D721Med (cell line): ENCODE measurements at places on chromosomes 3 and 15.

DNA sequence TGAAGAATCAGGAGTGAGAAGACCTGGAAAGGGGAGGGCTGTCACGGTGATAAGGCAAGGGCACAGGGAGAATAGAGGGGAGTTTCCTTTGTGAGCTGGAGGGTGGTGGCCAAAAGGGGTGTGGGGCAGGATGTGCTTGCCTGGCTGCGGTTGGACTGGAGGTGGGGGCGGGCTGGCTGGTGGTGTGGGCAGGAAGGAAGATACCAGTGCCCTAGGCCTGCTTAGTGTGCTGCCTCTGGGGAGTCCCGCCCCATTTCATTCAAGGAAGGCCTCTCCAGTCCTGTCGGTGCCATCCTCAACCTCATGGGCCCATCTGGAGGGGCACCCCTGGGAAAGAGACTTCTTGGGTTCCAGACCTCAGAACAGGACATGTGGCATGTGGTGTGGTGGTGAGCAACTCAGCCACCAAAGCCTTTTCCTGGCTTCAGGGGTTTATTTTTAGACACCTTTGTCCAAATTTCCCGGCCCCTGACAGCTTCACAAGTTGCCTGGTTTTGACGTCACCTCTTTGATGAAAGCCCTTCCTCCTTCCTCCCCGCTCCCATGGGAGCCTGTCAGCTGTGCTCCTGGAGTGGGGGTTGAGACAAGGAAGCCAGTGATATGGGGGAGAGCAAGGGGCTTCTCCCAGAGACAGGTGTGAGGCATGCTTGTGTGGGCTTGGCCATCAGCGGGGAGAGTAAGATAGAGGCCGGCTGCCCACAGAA is 15.6 kb downstream of the TEX264 start:
- no peak for DNase-seq

DNA sequence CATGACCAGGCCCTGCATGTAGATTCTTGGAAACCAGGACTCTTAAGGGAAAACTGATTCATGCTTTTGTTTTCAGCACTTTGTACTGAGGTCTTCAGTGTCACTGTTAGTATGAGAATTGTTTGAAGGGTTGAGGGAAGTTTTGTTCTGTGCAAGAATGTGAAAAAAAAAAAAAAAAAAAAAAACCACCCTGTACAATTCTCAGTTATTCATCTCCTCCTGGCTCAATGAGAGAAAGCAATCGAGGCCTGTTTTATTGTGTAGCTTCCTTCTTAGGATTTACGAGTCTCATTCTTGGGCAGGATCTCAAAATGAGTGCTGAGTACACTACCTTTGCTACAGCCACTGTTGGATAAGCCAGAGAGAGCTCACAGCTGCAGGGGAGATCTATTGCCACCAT is 469.5 kb downstream of the CNTN4 start:
- DNase-seq, result no peak

DNA sequence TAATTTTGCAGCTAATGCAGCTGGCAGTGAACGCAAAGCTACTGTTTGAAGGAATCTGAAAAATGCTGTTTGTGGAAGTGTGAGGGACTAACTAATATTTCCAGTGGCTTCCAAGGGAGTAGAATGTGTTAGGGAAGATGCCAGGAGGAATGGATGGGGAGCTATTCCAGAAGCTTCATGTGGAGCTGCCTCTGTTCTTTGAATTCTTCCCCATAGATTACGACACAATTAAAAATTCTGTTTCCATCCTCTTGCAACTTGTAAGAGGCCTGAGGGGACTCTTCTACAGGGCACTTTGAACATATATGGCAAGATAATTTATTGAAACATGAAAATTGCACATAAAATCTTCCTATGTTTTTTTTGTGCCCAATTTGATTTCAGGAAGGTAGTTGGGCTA is 74.3 kb upstream of the CTXND1 start:
- no peak for DNase-seq

DNA sequence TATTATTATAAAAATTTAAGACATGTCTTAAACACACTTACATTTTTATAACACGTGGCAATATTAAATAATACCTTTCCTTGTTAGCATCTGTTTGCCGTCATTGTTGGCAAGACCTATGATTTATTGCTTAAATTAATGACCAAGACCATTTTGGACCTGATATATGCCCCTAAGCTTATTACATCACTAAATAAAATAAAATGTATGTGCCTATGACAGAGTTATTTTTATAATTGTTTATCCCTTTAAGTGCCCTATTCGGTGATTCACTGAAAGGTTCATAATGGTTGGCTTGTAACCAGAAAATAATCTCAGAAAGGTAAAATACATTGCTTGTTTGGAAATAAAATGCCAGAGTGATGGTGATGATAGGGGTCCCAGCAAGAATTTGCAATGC is 17.5 kb downstream of the CDIN1 start:
- DNase-seq, result no peak

- no peak for DNase-seq
These were observed 83.6 kb upstream of the XCR1 start for GRCh38 chr3:46110701-46111493.

DNA sequence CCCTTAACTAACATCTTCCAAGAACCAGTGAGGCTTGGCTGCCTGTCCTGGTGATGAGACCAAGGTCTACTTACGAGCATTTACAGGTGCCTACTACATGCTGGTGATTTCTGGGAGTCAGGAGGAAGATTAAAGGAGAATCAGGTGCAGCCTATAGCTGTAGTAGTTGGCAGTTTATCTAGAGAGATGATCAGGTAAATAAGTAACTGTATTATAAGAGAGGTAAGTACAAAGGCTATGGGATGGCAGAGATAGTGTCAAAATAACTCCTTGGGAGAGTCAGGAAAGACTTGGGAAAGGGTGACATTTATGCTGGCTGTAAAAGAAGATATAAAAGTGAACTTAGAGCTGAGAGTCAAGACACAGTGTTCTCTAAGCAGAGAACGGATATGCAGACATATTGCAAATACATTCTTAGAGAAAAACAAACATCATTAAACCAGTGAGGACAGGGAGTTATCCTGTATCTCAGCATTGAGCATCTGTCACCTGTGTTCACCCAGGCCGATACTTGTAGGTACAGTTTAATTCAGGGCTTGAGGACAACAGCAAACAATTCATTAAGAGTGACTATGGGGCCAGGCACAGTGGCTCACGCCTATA is 49.7 kb upstream of the ACP3 start:
- no peak for DNase-seq

DNA sequence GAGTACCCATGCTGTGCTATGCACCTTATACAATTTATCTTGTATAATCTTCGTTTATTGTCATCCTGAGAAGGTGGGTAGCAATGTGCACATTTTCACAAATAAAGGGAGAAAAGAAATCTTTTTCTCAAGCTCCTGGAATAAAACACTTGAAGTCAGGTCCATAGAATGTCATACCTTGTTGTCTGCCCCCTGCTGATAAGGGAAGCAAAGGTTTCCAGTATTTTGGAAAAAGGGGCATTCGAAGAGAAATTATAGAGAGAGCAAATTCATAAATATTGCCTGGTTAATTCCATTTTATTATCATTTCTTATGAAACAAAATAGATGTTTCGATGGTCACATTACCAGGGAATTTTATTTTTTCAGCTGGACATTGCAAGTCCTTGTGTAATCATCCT is 277.8 kb downstream of the RAP2B start:
- no peak for DNase-seq

DNA sequence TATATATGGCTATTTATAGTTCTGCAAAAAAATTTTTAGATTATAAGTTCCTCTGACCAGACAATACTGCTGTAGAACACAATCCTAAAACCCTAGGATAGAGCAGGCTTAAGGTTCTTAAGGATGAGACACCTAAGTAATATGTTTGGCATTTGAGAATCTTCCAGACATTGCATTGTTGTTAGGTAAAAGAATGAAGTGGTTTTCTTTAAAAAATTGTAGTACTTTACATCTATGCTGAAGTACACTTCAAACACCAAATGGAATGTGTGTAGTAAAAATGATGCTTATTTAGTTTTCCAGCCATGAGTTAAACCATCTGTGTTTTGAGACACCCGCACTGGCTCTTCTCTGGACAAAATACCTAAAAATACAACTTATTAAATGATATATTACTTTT is 857.7 kb downstream of the OTOL1 start:
- DNase-seq, result no peak

GRCh38 chr15:29348336-29348914 is 78.8 kb upstream of the NSMCE3 start:
- DNase-seq, result no peak

GRCh38 chr3:11291808-11292207 is 19.6 kb downstream of the ATG7 start:
- no peak for DNase-seq

- DNase-seq, result no peak
These were observed 21.9 kb downstream of the SLCO2A1 start for GRCh38 chr3:134007819-134008218.

- DNase-seq, result no peak
These were observed 56.5 kb upstream of the FNDC3B start for GRCh38 chr3:171982828-171983227.

- no peak for DNase-seq
These were observed 235.4 kb downstream of the XXYLT1 start for GRCh38 chr3:195035345-195036202.

GRCh38 chr3:72015463-72015862 is 230.5 kb upstream of the PROK2 start:
- no peak for DNase-seq

GRCh38 chr3:85710490-85710889 is 751.7 kb downstream of the CADM2 start:
- DNase-seq, result no peak

- DNase-seq, result no peak
These were observed 58.2 kb downstream of the IL16 start for GRCh38 chr15:81254916-81255290.

DNA sequence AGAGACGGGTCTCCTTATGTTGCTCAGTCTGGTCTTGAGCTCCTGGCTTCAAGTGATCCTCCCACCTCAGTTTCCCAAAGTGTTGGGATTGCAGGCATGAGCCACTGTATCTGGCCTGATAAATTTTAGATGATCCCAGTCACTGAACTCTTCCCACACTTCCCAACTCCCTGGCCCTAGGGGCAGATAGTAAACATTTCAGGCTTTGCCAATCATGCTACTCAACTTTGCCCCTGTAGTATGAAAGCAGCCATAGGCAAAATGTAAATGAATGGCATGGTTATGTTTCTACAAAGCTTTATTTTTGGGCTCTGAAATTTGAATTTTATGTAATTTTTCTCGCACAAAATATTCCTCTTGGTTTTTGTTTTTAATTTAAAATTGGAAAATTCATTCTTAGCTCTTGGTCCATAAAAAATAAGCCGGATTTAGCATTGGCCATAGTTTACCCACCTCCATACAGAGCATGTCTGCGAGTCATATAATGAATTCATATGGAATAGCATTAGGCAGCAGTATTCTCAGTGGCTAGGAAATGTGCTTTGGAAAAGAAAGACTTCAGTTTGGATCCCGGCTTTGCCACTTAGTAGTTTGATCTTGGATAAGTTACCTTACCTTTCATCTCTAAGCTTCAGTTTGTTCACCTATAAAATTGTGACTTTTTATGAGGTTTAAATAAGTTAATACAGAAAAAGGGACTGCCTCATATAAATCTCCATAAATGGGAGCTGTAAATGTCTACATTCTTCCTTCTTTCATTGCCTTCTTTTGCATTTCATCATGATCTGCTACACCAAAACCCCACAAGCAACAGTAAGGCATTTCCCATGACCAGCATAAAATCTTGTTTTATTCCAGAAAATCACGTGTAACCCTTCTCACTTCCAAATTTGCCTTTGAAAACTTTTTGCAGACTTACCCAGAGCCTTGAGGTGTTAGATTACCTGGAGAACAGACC is 360.3 kb upstream of the TPM1 start:
- no peak for DNase-seq

DNA sequence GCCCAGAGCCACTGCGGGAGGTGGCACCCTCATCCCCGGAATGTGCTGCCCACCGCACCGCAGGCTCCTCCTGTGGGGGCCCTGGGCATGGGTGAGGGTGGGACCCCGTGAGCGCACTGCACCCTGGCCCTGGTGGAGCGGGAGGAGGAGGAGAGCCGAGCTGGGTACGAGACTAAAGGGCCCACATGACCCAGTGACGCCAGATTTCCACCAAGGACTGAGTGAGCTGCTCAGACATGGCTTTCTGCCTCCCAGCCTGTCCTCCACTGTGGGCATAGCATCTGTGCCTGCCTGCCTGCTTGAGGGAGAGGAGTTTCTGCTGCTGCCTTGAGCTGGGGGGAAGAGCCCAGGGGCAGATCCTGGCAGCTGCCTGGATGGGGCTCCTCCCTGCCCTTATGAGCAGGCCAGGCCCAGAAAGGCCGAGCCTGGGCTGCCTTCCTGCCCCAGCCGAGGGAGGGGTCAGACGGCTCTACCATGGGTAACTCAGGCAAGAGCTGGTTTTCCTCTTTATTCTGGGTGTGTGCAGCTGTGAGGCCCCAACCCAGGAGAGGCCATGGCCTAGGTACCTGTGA is 88.4 kb downstream of the VGLL4 start:
- no peak for DNase-seq

- DNase-seq, result no peak
These were observed 209.3 kb downstream of the CD47 start for GRCh38 chr3:107881509-107881908.

DNA sequence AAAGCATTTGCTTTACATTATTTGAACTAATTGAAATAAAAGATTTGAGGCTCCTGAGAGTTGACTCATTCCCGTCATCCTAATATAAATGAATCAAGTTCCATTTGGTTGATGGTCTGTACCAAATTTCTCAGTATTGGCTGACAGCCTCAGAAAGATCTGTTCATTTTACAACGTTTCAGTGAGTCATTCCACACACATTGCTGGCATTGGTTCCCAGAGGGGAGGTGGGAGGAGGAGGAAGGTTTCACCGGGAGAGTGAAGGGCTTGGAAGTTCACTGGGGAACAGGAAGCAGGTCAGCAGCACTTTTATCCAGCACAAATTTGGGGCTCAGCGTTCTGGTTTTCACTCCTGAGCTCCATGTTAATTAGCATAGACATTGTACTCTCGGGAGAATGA is 176.7 kb upstream of the CADPS start:
- DNase-seq, result no peak

DNA sequence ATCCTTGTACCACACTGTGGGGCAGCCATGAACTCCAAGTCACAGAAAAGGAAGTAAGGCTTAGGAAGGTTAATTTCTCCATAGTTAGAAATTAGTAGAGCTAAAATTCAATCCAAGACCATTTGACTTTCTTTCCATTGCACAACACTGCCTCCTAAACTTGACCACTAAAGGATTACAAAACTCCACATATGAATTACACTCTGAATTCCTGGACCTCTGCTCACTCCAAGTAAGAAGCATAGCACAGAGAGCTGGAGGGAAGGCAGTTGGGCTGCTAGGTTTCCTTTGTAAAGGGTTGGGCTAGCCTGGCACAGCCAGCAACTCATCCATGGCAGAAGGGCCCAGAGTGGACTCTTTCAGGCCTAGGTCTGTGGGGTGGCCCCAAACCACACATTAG is 134.4 kb downstream of the MYLK start:
- DNase-seq, result no peak

DNA sequence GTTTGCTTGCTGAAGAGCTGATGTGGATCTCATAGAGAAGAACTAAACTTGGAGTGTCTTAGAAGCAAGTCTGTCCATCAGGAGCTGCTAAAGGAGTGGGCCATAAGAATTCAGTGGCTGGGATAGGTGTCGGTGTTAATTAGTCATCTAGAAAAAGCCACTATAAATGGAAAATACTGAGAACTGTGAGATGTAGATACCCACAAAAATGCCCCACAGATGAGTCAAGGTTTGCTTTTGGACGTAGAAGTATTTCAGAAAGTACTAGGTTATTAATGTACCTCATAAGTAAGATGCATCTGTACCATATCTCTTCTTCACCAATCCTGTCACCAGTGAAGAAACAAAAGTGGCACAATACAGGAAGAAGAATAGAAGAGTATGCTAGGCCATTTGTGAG is 530.9 kb upstream of the TGFBR2 start:
- DNase-seq, result no peak

GRCh38 chr15:36278219-36278618 is 301.2 kb upstream of the CDIN1 start:
- DNase-seq, result no peak
